AG08395 (cell line): ENCODE measurements at places on chromosomes 3 and 15.

- DNase-seq, result no peak
Observed at GRCh38 chr3:145906755-145907154, 254.2 kb downstream of the PLOD2 start.

GRCh38 chr3:129399895-129400357 is 28.5 kb downstream of the EFCAB12 start:
- DNase-seq, result no peak

DNA sequence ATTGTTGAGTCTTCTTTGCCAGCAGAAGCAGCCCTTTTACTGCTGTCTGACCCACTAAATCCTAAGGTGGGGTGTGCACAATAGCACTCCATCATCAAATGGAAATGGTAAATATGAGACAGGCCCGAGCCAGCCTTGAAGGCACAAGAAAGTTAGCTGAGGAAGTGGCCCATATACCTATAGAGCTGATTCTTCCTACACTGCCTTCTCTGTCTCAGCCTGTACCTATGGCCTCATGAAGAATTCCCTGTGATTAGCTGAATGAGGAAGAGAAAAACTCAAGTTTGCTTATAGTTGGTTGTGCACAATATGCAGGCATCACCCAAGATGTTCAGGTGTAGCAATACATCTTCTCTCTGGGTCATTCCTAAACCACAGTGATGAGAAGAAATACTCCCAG is 31.7 kb upstream of the XCR1 start:
- no peak for DNase-seq

DNA sequence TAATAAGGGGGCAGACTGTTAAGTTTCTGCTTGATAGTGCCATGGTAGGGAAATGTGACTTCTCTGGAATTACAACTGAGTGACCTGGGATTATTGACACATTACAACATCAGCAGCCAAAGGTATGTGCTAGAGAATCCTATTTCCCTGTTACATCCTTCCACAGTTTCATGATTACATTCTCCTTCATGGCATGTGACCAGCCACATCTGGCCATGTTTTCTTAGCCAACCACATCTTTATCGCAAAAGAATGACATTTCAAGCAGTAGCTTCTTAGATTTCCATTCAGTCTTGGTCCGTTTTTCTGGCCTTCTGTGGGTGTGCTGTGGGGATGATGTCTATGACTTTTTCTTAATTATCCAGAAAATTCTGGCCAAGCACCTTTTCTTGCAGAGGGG is 45.4 kb upstream of the CTDSPL start:
- peak; percentile 27 for DNase-seq
